Central memory CD8-positive, alpha-beta T cell (primary cell): ENCODE measurements at places on chromosomes 11 and 22.
A peak's percentile ranks its signal among the peaks of the same experiment; 100 is the strongest.

DNA sequence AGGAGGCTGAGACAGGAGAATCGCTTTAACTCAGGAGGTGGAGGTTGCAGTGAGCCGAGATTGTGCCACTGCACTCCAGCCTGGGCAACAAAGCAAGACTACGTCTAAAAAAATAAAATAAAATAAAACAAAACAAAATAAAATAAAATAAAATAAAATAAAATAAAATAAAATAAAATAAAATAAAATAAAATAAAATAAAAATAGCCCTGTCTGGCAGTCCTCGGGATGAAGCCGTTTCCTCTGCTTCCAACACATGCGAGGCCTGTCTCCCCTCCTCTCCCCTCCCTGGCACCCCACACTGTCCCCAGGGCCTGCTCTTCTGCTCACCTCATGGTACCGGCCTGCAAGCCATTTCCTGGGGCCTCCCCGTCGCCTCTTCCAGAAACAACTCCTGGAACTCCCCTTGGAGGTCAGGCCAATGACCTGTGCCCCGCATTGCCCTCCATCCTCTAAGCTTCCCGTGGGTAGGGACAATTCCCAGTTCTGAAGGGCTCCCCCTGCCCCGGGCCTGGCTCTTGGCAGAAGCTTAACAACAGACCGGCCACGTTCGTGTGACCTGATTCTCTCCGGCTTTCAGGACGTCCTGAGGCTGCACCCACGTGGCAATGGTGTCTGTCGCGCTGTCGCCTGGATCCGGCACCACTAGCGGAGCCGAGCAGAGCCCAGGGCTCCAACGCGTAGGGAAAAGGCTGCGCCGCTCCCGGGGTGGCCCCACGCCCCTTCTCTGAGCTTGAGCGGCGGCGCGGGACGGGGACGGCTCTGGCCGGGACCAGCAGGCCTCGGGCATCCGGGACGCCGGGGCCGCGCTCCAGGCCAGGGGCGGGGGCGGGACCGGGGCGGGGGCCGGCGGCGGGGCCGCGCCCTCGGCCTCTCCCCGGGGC is 456 bp upstream of the PARVB start:
- no peak for DNase-seq
- H3K4me3 ChIP-seq: peak overlapping the region; percentile 79
- H3K27ac ChIP-seq: peak overlapping the region; percentile 41
- H3K36me3 ChIP-seq: peaks cover 4% of the 10 kb centered on the region

GRCh38 chr11:33930317-33931021 is 38.6 kb upstream of the LMO2 start:
- H3K27me3 ChIP-seq: peaks cover 15% of the 10 kb centered on the region
- no peak overlapping the region for H3K4me3 ChIP-seq
- no peak for DNase-seq

- H3K27ac ChIP-seq: peak overlapping the region; percentile 81
- peak overlapping the region; percentile 86 for H3K4me3 ChIP-seq
- no peak for DNase-seq
- no peaks in the 10 kb centered on the region for H3K27me3 ChIP-seq
- peaks cover 14% of the 10 kb centered on the region for H3K36me3 ChIP-seq
These were observed 1.8 kb downstream of the ARRB1 start for GRCh38 chr11:75349521-75350116.

GRCh38 chr11:25536289-25536688 is 795.6 kb upstream of the ANO3 start:
- no peaks in the 10 kb centered on the region for H3K27me3 ChIP-seq
- H3K4me1 ChIP-seq: no peaks in the 10 kb centered on the region
- no peaks in the 10 kb centered on the region for H3K36me3 ChIP-seq
- H3K4me3 ChIP-seq: no peak overlapping the region
- H3K27ac ChIP-seq: no peak overlapping the region

DNA sequence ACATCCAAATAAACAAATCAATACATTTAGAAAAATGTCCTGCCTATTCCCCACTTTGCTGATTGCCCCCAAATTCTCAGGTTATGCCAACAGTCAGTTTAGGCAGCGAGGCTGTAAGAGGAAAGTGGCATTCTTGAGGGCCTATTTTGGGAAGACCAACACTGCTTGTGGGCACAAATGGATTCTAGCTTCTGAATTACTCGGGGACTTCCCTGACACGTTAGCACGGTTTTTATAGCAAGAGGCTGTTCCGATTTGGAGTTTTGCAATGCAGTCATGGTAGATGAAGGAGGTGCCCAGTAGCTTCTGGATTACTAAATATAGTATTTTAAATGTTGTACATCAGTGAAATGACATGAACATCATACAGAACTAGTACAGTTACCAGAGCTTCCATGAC is 13.1 kb downstream of the RCN1 start:
- no peaks in the 10 kb centered on the region for H3K27me3 ChIP-seq
- H3K27ac ChIP-seq: no peak overlapping the region
- H3K36me3 ChIP-seq: peaks cover 23% of the 10 kb centered on the region
- H3K4me3 ChIP-seq: no peak overlapping the region
- no peak for DNase-seq
- no peaks in the 10 kb centered on the region for H3K4me1 ChIP-seq

DNA sequence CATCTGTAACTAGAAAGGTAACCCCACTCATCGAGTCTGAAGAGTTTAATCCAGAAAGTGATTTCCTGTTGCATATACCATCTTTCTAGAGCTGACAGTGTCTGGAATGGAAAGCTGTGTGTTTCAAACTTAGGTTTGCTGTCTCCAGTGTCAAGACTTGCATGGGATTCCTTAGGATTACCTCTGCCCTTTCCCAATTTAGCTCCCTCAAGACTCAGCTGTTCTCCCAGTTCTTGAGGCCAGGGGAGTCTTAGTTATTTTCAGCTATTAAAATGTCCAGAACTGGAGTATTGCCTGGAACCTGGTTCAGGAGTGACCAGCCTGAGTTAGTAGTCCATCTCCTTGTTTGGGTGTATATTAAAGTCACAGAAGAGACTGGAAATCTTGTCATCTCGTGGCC is 25.0 kb upstream of the LDHA start:
- H3K4me1 ChIP-seq: peaks cover 5% of the 10 kb centered on the region
- H3K36me3 ChIP-seq: peaks cover 18% of the 10 kb centered on the region
- H3K27ac ChIP-seq: no peak overlapping the region
- H3K27me3 ChIP-seq: no peaks in the 10 kb centered on the region
- H3K4me3 ChIP-seq: no peak overlapping the region

DNA sequence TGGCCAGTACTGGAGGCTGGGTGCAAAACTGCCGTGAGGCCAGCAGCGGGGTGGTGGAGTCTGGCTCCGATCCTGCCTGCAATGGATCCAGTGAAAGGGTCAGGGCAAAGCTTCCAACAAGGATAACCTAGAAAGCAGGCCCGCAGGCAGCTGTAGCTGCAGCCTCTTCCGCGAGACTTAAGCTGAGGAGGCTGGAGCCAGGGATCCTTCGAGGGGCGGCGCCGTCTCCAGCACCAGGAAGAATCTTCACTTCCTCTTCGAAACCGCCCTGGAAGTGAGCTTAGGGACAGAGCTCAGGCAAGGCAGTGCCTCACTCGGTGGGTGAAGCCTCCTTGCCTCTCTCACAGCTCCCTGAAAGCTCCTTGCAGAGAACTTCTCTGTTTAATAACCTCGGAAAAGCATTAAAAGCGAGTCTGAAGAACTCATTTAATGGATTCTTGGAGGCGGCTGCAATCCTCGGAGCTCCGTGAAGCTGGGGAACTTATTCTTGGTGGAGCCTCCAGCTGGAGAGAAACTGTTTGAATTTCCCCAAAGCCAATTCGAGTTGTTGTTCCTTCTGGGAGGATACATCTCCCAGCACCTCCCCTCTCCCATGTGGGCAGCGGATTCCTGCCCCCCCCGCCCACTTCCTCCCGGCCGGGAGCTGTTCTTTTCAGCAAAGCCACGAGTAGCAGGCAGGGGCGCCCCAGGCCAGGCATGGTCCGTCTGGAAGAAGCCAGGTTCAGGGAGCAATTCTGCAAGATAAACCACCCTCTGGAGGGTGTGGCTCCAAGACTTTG is 169.9 kb downstream of the CTTN start:
- peaks cover 61% of the 10 kb centered on the region for H3K27me3 ChIP-seq
- H3K4me1 ChIP-seq: no peaks in the 10 kb centered on the region
- peak overlapping the region; percentile 18 for H3K4me3 ChIP-seq

DNA sequence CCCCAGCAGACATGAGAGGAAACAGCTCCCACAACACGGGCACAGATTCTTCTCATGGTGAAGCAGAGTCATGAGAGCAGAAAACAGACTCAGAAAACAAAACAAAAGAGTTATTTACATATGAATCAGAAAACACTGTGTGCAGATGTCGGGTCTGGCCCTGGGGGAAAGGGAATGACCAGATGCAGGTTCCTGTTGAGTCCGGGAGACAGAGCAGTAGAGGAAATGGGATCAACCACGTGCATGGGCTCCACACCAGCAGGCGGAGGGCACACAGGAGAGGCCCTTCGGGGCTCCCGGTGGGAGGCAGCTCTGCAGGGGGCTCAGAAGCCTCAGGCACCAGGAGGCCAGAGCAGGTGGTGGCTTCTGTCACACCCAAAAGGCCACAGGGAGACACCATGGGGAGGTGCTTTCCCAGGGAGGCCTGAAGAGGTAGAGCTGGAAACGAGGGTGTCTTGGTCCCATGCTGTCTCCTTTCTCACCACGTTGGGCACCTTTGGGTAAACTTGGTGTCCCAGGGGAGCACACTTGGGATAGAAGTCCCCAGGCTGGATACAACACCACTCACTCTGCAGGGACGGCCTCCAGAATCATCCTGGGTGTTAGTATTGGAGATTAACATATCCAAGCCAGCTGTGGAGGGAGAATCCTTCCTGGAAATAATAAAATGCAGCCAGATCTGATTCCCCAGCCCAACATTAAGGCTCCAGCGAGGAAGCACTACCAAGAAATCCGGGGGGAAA is 764.7 kb downstream of the BRD1 start:
- peaks cover 63% of the 10 kb centered on the region for H3K27me3 ChIP-seq
- H3K27ac ChIP-seq: no peak overlapping the region
- no peak for DNase-seq
- no peak overlapping the region for H3K4me3 ChIP-seq
- H3K36me3 ChIP-seq: no peaks in the 10 kb centered on the region

- H3K4me1 ChIP-seq: no peaks in the 10 kb centered on the region
- H3K27ac ChIP-seq: no peak overlapping the region
- peaks cover 72% of the 10 kb centered on the region for H3K27me3 ChIP-seq
These were observed 29.4 kb upstream of the RAG2 start for GRCh38 chr11:36627471-36627870.

DNA sequence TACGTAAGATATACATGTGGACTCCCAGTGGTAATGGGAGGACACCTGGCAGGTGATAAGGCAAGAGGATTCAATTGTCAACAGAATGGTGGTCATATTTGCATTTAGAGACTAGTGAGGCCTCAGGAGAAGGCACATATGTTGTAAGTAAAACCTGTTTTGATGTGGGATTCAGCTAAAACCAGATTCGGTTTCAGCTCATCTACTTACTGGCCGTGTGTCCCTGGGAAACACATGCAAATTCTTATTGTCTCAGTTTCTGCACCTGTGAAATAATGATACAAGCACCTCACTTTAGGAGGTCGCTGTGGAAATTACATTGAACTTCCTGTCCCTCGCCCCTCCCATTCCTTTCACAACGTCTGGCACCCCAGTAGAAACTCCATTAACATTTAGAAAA is 78.9 kb upstream of the FIBIN start:
- no peaks in the 10 kb centered on the region for H3K4me1 ChIP-seq
- DNase-seq: no peak
- H3K36me3 ChIP-seq: no peaks in the 10 kb centered on the region
- no peak overlapping the region for H3K4me3 ChIP-seq
